Activated CD4-positive, alpha-beta T cell treated with anti-CD3 and anti-CD28 coated beads, Interleukin-2, Interleukin-6, amounts not matched to agents 100 ng/mL and 50 ng/mL, durations not matched to agents 16 hours and 8 hours (primary cell): ENCODE measurements at places on chromosomes 13 and 19.

- no peak for DNase-seq
Observed at GRCh38 chr19:46764817-46765291, 18.6 kb upstream of the STRN4 start.

- no peak for DNase-seq
Observed at GRCh38 chr19:4861147-4861546, 6.3 kb downstream of the PLIN3 start.

- DNase-seq: no peak
Observed at GRCh38 chr13:35179494-35179893, 237.4 kb downstream of the NBEA start.

- DNase-seq: no peak
Observed at GRCh38 chr13:75959861-75960481, 323.8 kb downstream of the LMO7 start.

GRCh38 chr19:30161021-30161655 lies 211.0 kb upstream of the ZNF536 start:
- DNase-seq: no peak

- no peak for DNase-seq
Observed at GRCh38 chr13:31274390-31274789, 74.6 kb downstream of the B3GLCT start.

GRCh38 chr13:101623470-101624209 lies 171.2 kb downstream of the ITGBL1 start:
- DNase-seq: no peak

DNA sequence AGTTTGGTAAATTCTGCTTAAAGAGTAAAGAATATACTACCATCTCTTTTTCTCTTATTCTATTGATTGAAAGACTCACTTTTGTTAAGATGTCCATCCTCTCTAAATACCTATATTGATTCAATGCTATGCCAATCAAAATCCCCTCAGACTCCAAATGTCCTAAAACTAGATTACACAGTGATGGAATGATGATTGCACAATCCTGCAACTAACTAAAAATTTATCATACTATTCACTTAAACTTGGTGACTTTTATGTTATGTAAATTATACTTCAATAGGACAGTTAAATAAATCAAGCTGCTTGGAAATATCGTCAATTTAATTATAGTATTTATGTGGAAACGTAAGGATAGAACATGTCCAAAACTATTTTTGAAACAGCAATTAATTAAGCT lies 2765.1 kb upstream of the PCDH20 start:
- DNase-seq: no peak

GRCh38 chr13:67229481-67230403 lies at the start of gene PCDH9:
TSS of gene PCDH9 (minus strand) at chr13:67230336. CDS start at chr13:67228440, 1,896 bp downstream.
- DNase-seq: no peak

DNA sequence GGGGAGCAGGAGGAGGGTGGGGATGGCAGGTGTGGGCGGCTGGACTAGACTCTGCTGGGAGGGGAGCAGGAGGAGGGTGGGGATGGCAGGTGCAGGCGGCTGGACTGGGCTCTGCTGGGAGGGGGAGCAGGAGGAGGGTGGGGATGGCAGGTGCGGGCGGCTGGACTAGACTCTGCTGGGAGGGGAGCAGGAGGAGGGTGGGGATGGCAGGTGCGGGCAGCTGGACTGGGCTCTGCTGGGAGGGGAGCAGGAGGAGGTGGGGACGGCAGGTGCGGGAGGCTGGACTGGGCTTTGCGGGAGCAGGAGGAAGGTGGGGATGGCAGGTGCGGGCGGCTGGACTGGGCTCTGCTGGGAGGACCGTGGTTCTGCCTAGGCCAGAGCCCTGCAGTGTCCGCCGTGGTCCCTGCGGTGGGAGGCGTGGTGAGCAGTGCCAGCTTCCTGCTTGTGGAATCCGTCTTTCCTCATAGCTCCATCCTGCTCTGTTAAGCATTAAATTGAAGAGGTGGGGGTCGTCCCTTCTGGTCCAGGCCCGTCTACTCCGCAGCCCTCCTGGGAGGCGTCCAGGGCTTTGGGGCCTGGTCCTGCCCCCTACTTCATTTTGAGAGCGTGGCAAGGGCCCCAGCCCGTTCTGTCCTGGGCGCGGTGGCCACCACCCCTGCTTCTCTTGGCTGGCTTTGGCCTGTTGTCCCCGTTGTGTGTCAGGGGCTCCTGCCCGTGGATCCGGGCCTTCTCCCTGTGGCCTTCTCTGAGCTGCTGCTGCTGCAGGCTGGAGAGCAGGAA lies 4.7 kb downstream of the SPPL2B start:
- DNase-seq: no peak

GRCh38 chr19:13696839-13697238 lies 67.5 kb upstream of the MRI1 start:
- no peak for DNase-seq

DNA sequence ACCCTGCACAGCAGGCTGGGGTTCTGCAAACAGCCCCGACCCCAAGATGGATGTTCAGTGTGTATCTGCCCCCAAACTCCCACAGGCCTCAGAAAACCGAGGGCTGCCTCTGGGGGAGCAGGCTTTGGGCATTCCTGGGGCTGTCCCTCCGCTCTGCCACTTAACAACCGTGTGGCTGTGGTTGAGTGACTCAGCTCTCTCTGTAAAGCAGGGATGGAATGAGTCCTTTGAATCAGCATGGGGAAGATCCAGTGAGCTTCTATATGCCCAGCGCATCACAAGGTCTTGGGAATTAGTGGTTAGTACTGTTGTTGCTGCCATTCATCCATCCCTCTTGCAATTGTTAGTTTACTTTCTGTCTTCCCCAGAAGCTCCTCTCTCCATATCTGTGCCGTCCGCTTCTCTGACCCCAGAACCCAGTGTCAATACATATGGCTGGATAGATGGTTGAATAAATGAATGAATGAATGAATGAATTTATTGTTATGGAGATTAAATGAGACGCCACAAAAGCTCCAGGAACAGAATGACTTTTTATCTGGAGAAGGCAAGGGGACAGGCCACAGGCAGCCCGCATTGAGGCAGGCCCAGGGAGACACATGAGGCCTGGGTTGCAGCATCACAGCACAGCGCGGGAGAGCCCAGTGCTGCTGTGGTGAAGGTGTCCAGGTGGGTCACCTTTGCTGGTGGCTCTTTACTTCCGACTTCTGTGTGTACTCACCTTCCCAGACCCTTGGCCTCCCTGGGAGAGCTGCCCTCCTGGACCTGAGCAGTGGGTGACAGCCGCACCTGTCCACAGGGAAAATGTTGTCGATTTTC lies 89.2 kb downstream of the RGCC start:
- DNase-seq: peak; percentile 23

GRCh38 chr13:49238621-49239020 lies 9.1 kb upstream of the CDADC1 start:
- DNase-seq: no peak

DNA sequence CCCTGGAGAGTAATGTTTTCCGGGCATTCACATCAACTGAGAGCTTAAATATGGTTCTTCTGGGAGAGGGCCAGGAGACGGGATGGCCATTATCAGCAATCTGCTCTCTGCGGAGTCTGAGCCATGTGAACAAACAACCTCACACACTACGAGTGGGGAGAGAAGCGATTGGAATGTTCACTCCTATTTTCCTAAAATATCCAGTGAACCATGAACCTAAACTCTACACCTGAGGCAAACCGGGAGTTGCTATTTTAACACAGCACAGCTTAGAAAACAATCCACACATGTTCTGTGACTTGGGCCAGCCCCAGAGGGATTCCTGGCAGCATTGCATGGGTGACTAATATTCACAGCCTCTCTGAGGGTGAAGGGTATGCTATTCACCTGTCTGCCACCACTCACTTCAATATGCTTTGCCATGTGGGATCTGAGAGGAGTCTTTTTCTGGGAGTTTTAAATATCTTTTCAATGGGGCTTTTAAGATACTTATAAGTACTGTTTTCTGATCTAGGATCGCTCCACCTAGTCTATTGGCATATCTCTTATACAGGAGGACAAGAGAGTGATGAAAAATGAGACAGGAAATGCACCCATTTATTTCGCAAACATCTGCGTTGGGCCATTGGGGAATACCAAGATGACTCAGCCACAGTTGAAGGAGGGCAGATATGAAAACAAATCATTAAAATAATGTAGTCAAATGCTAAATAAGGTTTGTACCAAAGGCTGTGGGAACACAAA lies 72.6 kb upstream of the SERP2 start:
- DNase-seq: peak; percentile 77

GRCh38 chr13:112674412-112675365 lies 15.1 kb upstream of the ATP11A start:
- peak; percentile 17 for DNase-seq

DNA sequence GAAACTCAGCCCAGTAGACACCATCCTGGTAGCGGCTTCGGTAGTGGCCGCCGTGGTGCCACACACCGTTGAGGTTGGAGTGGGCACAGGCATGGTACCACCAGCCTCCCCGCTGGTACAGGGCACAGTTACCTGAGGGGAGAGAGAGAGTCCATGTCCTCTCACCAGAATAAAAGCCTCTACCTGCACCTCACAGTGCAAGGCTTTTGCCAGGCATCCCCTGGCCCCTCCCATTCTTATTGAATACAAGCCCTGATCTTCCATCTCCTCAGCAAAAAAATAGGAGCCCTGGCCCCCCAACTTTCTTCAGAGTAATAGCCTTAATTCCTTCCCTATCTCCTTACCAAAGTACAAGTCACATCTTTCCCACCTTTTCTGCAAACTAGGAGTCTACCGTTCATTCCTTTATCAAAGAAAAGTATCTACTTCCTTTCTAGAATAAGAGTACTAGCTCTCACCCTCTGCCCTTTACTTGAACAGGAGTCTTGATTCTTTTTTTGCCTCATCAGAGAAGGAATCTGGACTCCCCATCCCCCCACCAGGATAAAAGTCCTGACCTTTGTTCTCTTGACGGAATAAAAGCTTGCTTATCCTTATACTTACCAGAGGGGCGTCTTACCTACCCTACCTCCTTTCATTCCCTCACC lies 6.7 kb downstream of the SHFL start:
- DNase-seq: no peak

- peak; percentile 83 for DNase-seq
Observed at GRCh38 chr19:16342002-16342715, 17.5 kb downstream of the KLF2 start.

- no peak for DNase-seq
Observed at GRCh38 chr19:478236-478903, 17.5 kb upstream of the SHC2 start.

GRCh38 chr19:40084948-40085347 lies 5.8 kb downstream of the ZNF780A start:
- no peak for DNase-seq
